ENCODE measurements at places on chromosomes 4 and X.

DNA sequence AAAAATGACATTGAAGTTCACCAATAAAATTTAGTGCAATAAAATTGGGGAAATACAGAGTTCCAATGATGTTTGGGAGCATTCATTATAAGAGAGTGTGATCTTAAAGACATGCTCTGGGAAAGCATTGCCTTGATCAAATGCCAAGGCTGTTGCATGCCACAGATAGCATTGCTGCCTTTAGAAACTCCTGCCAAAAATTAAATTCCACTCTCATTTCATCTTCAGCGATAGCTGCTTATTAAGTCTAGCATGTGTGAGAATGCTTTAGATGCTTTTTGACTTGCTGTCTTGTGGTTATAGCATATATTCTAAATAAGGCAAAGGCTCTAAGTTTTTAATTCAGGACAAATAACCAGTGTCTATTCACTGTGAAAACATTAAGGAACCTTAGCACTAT is 49.3 kb downstream of the NPNT start:
- DNase-seq: no peak

- no peak for DNase-seq
These were observed 33.3 kb downstream of the APBB2 start for GRCh38 chr4:41181037-41181436.

DNA sequence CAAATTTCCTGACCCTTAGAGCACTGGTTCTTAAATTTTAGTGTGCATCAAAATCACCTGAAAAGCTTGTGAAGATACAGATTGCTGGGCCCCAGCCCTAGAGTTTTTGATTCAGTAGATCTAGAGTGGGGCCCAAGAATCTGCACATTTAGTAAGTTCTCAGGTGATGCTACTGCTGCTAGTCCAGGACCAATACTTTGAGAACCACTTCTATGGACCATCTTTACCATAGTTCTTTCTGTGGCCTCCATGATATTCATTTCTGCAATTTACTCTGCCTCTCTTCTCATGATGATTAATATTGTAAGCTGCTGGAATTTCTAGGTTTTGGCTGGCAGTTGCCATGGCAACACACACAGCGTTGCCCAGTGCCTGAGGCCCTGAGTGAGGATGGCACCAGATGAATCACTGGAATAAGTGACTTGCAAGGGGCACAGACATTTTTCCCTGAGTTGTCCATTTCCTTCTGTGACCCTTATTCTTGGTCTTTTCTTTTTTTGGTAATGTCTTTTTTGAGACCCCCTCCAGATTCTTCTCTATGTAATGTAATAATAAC is 83.6 kb downstream of the PPP1R2C start:
- DNase-seq: no peak

DNA sequence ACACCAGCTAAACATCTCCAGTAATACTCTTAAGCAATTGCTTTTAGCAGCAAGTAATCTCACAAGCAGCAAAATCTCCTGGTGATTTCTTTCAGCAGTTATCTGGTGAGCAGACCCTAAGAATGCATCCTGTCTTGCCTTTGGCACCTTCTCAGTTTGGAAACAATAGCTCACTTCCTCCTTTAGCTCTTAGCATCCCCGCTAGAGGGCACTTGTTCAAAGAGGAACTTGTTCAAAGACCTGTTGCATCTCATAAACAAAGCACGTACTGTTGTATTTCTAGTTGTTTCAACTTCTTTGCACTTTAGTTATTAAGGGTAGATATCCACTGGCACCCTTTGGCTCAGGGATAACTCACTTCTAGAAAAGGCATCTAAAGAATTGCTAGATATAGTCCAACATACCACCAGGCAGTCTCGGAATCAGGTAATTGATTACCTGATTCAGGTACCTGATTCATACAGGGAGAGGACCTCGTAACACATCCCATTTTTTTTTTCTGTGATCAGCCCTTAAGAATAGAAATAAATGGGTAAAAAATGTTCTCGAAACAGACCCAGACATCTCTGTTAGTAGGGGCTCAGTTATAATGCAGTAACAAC is 81.9 kb upstream of the QRFPR start:
- peak; percentile 34 for DNase-seq

DNA sequence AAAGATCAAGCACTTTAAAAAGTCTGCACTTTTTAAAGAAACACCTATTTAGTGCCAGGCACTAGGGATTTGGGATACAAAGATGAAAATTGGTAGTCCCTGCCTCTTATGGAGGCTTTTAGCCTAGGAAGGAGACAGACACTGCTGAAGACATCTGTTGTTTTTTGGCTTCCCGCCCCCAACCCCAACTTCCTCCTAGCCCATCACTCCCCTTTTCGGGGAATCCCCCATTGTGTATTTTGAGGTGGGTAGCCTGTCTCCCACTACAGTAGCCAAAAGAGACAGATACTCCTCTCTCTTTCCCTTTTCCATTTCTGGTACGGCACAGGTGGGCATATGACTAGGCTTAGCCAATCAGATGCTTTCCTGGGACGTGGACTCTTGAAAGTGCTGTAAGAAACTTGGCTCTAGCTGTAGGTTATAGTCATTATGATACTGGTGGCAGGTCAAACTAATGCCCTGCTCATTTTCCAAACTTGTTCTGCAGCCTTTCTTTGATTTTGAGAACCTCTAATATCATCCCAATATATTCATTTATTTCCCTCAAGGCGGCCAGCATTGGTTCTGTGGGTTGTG is 194.6 kb upstream of the RBPJ start:
- DNase-seq: no peak

- no peak for DNase-seq
These were observed 11.0 kb downstream of the INTU start for GRCh38 chr4:127643791-127644190.

GRCh38 chr4:115274545-115274944 is 161.1 kb upstream of the NDST4 start:
- no peak for DNase-seq

DNA sequence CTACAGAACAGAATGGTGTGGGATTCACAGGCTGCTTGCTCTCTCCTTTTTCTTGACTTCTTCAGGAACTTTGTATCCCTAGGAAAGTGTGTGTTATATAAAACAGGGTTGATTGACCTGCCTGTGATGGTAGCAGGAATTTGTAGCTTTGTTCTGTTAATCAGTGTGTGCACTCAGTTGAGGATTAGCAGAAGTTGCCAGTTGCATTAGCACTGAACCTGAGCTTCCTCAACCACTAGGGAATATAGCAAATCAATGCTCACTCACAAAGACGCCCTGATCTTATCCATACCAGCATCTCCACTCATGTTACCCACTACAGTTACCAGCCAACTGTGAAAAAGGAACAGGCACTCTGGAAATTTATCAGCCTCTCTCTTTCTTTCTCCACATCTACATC is 319.1 kb upstream of the EMCN start:
- DNase-seq: no peak

DNA sequence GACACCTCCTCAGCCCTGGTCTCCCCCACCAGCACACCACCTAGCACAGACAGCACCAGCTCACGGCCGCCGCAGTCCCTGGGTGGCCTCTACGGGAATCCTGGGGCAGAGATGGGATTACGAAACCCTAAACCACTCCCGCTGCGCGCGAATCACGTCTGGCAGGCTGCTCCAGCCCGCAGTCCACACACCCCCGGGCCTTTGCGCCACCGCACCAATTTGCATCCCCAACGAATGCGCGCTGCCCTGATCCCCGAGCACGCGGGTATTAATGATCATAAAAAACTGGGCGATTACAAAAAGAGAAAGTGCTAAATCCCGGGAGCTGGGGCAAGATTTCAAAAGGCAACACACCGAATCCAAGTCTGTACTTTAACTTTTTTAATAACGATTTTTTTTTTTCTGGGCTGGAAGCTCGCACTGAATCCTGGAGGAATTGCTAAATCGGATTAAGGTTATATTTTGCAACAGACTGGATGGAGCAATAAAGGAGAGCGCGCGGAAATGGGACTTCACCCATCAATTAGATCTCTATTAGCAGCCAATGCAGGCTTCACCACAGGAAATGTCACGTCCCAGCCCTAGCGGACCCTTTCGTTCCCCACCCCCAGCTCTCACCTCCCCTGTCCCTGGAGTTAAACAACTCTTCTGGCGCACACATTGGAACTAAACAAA is 69.8 kb upstream of the TMEM33 start:
- peak; percentile 40 for DNase-seq

GRCh38 chr4:15341733-15342300 is 86.0 kb upstream of the C1QTNF7 start:
- DNase-seq: no peak

- DNase-seq: no peak
These were observed 50.6 kb downstream of the GPR50 start for GRCh38 chrX:151226941-151227340.

DNA sequence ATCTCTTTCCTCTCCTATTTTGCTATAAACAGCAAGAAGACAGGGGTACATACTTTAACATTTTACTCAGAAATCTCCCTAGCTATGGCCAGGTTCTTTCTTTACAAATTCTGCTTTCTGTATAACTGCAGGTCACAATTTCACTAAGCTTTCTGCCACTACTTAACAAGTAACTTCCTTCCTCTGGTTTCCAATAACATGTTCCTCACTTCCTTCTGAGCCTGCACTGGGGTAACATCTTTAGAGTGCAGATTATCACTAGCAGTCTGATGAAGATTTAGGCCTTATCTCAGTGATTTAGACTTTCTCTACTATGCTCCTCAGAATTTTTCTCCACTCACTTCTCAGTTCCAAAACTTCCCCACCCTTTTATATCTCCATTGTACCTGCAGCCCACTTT is 1930.5 kb upstream of the AGA start:
- DNase-seq: no peak

- DNase-seq: no peak
These were observed 209.9 kb upstream of the HCCS start for GRCh38 chrX:10901290-10901633.

- DNase-seq: no peak
These were observed 41.1 kb upstream of the PDK3 start for GRCh38 chrX:24423960-24424359.

DNA sequence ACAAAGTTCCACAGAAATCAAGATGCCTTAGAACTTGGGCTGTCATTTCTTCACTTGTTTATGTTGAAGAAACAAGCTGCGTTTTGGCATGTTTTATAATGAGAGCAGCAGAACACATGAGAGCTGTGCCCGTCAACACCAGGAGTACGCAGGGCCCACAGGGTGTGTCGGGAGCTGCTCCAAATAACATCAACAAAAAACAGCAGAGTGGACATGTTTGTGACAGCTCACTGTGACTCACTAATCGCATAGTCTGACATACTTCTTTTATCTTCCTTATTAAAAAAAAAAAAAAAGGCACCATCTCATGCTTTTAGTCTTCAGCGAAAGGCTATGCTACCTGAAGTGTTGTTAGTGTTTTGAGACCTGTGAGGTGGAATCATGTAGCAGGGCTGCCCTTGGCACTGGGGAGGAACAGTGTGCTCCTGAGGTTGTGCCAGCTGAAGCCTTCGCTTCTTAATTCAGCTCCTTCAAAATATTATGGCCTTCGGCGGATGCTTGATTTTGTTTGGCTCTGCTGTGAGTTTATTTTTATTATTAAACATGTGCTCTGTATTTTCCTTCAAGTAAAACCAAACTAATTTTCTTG is 32.8 kb downstream of the FHDC1 start:
- DNase-seq: no peak

DNA sequence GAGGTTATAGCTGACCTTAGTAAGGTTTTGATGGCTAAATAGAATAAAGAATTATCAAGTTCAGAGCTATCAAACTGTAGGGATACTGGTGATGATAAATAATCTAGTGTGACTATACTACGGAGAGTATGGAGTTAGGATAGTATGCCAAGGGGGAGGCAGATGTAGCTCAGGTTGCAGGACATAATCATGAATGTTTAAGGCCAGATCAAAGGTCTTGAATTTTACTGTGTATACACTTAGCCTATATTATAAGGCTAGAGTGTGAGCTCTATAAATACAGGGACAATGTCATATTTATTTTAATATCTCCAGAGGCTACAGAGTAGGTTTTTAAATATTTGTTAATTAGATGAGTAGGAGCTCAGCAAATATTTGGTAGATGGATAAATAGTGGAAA is 131.1 kb upstream of the STIM2 start:
- no peak for DNase-seq

- no peak for DNase-seq
These were observed 395.1 kb downstream of the TRIML1 start for GRCh38 chr4:188534297-188534696.

GRCh38 chr4:70000711-70001110 is 4.9 kb downstream of the STATH start:
- DNase-seq: no peak

DNA sequence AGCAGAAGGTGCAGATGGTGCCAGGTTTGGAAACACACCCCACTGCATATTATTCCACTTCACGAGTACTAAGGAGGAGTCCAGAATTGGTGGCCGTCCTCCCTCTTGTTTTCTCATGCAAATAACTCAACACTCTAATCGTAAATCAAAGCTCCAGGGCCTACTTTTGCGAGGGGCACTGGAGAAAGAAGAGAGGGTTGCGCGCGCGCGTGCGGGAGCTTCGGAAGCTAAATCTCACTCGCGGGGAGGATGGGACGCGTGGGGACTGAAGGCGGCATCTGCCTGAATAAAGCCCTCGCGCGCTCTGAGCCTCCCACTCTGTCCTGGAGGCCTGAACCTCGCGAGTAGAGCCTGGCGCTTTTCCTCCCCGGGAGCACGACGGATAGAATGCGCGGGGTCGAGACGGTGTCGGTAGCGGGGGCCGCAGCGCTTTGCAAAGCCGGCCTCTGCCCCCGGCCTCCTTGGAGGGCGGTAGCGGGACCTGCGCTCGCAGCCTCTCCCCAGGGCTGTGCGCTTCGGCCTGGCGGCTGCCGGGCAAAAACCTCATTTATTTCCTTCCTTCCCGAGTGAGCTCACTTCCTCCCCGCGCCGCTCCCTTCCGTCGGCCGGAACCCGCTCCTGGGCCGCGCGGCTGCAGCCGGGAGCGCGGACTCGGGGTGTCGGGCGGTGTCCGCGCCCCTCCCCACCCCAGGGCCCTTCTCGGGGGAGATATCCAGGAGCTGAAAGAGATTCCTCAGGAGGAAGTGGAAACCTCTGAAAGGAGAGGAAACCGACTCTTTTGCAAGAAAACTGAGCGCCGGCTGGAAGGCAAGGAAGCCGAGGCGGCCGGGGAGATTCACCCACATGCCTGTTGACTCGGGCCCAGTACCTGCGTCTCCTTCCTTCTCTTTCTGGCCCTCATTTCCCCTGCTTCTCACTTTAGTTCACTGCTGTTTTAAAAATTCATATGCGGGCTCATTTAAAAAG is 20.7 kb downstream of the HAND2 start:
- no peak for DNase-seq

- DNase-seq: no peak
These were observed 232.3 kb downstream of the FRMPD4 start for GRCh38 chrX:12370497-12370986.

GRCh38 chr4:128688846-128689437 is 120.6 kb upstream of the JADE1 start:
- DNase-seq: no peak
